Forelimb muscle (tissue), 1 donor: ENCODE measurements at places on chromosomes 12 and 14.

GRCh38 chr12:121124402-121125109, 8.1 kb upstream of the P2RX7 start:
- DNase-seq, result no peak

DNA sequence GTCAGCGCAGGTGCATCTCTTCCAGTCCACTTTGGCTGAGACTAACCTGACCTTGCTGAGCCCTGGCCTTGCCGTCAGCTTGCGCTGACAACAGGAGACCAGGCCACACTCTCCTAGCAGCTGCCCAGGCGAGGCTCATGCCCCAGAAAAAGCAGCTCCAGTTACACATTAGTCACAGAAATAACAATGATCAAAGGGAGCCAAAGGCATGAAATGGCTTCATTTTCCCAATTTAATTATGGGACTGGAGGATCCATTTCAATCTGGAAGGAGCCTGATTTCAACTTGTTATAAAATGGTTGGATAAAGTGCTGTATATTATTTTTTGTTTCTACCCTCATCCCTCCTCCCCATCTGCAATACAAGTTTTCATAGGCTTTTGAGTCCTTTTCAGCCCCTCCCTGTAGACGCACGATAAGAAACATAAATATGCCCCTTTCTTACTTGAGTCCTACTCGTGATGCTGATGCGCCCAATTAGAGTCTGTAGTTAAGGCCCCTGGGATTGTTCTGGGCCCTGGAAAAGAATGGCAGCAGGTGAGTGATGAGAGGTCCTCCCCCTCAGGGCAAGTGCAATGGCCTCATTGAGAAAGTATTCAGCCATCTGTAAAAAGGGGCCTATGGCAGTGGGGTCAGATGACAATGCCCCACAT, 376.0 kb downstream of the C12orf75 start:
- no peak for DNase-seq

DNA sequence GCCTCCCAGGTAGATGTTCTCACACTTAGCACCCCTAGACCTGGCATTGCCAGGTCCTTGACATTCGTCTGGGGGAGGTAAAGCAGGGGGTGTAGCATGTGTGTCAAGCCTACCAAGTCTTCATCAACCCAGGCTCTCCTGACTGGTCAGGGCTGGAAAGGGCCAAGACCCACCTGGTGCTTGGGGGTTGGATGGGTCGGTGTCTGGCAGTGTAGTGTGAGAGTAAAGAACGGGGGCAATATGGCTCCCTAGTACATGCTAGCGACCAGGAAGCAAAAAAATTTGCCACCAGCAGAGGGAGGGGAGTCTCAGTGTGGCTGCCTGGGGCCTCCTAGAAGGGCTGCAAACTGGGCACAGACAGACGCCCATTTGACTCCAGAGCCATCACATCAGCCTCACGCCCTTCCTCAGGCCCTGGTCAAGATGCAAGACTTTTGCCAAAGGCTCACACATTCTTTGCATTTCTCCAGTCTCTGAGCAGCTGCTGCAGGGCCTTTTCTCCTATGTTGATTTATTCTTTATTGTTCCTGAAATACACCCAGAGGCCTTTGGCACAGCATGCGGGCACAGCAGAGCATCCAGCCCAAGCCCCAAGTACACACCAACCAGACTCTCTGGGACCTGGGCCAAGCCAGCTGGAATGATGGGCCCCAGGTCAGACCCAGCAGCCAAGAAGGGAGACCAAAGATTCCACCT, 38.3 kb upstream of the PNMA1 start:
- DNase-seq, result no peak

GRCh38 chr14:75748336-75748735, 87.3 kb downstream of the TTLL5 start:
- DNase-seq, result no peak

- DNase-seq, result no peak
These were observed 51.2 kb upstream of the CCDC60 start for GRCh38 chr12:119283310-119283709.

- DNase-seq, result no peak
These were observed 24.3 kb upstream of the RCOR1 start for GRCh38 chr14:102568115-102568614.

DNA sequence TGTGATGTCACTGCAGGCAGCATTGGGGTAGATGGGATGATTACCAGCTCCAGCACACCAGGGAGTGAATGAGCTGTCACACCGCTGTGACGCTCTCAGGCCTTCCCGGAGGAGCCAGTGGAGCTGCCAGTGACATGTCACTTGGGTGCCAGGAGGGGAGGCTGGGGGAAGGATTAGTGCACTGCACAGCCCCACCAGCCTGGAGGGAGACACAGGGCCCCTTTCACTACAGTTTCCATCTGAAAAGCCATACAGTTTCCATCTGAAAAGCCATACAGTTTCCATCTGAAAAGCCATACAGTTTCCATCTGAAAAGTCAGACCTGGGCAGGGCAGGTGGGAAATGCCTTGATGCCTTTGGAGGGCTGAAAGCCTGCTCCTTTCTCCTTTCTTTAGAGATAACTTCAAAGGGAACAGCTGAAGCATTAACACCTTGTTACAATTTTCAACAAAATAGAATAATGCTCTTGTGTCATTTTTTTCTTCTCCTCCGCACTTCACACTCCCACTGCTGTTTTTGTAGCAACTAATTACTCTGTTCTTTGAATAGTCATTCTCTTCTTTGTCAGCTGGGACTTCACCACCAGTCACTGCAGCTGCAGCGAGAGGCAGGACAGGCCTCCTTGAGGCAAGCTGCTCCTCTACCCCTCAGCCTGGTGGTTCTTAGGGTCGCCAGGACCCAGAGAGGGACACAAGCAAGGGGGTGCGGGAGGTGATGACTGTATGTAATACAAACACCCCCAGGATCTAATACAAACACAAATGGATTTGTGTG, 256.9 kb upstream of the RGS6 start:
- DNase-seq, result no peak

DNA sequence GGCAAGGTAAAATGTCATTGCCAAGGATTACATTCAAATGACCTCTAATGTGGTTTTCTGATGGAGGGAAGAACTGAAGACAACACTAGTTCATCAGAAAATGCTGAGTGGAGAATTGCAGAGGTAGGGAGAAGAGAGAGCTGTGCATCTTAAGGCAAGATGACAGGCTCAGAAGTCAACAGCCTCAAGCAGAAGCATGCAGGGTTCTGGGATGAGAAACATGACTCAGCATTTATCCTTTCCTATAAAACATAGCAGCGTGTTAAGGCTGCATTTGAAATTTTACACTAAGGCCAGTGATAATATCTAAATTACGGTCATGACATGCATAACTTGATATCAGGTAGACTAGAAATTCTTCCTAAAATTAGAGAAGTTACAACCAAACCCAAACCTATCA, 53.7 kb upstream of the DYRK2 start:
- no peak for DNase-seq

- no peak for DNase-seq
These were observed 250.9 kb upstream of the OR4E1 start for GRCh38 chr14:21924479-21924878.

DNA sequence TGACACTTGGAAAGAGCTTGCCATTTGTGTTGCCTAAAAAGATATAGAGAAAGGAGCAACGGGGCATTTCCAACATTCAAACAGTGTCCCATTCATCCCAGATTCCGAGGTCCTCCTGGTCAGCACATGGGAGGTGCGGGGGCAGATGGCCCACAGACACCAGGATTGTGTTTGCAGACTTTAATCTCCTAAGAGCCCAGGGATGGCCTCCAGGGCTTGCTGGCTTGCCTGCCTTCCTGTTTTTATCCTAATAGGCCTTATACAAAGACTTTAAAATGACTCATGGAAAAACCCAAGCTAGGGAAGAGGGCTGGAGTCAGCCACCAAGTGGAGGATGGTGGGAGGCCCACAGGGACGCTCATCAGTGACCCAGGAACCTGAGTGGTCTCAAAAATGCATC, 21.5 kb upstream of the FAM181A start:
- no peak for DNase-seq

GRCh38 chr12:25404955-25405354, 148.1 kb downstream of the LMNTD1 start:
- DNase-seq, result no peak

DNA sequence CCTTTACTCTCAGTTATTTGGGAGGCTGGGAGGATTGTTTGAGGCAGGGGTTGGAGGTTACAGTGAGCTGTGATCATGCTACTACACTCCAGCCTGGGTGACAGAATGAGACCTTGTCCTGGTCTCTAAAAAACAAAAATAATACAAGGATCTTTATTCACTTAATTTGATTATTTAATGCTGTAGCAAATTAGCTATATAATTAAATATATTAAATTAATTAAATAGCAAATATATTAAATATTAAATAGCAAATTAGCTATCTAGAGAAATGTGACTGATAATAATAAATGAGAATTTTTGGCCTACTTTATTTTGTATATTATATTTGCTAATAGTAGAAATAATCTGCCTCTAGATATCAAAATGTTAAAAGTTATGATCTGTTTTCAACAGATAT, 298.8 kb upstream of the NAV3 start:
- DNase-seq, result no peak

DNA sequence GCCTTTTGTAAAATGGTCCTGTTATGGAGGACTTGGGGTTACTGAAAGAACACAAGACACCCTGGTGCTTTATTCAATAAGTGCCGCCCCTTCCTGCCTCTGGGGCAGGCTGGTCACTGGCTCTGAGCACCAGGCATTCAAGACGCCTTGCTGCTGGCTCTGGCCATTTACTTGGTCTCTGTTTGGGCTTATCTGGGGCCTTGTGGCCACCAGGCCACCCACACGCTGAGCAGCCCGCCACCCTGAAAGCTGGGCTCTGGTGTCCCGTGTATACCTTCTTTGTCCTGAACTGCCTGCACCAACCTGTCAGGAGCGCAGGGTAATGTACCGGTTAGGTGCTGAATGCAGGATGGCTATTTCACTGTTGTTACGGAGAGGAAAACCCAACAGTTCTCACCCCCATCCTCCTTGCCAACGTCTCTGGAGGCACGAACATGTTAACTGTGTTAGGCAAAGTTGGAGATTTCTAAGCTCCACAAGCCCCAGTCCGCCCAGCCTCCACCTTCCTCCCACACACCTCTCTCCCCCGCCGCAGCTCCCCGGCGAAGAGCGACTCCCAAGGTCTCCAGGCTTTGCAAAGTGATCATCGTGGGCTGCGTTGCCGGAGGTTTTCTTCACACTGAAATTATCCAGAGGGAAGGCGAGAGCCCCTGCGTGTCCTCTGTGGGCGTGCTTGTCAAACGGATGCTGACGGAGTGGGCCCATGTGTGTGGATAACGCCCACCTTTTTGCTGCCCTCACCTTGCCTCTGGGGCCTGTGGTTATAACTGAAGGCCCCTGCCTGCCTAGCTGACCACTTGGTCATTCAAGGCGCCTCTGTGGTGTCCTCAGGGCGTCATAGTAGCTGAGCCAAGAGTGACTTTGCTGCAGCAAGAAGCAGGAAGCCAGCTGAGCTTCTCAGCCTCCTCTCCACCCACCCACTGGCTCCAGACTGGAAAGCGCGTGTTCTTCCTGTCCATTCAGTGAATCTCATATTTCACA, 18.8 kb upstream of the BEGAIN start:
- DNase-seq, result no peak

DNA sequence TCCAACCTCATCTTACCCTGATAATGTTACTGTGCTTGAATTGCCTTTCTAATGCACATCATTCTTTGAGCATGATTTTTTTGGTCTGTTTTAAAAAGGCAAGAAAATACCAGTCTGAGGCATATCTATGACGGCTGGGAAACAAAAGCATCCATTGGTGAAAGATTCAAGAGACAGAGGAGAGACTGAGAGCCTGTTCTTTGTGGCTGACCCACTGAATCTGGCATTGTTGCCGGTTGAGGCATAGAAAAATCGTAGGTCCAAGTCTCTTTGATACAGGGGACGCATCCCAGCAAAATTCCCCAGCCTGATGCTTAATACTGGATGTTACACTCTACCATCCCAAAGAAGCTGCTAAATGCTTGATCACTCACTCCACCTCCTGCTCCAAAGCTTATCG, 2.9 kb upstream of the KLHL42 start:
- DNase-seq, result no peak

DNA sequence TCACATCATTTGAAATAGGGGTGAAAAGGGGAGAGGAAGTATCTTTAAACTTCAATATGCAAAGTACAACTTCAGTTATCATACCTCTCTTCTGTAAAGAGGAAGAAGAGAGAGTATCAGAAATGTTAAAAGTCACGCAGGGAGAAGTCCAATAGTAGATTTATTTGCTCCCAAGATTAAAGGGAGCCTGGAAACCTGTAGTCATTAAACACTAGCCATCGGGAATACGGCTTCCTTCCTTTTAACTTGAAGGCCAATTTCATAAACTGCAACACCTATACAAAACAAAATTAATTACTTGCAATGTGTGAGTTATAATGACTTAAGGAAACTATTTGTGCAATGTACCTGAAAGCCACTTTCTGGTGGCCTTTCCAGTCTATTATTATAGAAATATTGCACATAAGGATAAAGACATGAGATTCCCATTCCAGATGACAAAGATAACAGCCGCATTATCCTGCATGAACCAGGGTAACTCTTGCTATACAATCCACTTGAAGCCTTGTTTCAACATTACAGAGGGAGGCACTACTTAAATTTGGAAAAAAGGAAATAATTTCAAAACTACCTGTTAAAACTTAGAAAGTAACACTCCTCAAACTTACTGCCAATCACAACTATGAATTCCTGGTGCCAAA, 4.6 kb downstream of the BTG1 start:
- DNase-seq, result no peak

- no peak for DNase-seq
These were observed 3.5 kb downstream of the SERPINA5 start for GRCh38 chr14:94584591-94585280.

DNA sequence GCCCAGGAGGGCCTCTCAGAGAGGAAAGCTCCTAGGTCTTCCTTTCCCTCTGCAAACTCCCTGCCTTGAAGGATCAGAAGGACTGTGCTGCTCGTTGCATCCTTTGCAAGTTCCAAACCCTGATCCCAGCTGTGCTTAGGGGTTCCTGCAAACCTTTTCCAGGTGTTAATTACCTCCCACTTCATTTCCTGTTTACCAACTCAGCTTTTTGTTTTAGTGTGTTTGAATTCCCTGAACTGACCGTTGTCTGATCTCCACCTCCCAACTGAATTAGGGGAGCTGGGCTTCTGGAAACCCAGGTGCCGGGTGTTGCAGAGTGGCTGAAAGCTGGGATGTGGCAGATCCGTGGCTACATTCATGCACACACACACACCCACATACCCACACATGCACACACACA, 20.6 kb upstream of the BDKRB1 start:
- no peak for DNase-seq

DNA sequence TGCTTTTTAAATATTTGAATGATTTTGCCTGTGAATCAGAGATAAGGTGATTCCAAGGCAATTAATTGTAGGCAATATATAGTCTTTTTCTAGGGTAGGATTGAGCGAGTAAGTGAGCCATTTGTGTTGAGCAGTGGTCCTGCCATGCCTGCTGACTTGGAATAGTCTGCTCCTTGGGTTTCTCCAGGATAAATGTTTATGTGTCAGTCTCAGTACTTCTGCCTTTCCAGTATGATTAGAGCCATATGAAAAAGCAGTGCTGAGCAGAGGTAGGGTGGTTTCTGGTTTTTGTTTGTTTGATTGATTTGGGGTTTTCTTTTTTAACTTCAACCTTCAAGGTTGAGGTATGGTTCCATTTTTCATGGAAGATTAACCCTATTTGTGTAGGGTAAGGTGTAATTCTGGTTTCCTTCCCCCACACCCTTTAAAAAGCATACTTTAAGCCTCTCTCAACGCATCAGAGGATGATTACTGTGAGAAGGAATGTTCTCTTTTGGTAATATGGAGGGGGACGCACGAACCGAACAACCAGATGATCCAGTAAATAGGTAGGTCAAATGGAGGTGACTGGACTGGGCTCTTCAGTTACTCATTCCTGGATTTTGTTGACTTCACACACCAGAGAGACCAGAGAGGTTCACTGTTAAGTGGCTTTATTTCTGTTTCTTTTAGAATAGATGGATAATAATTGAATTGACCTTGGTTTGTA, 22.7 kb downstream of the FRMD6 start:
- no peak for DNase-seq

- DNase-seq, result no peak
These were observed 5.5 kb upstream of the SLC7A7 start for GRCh38 chr14:22820731-22821130.
